ENCODE measurements at places on chromosomes 16 and 17. TPM values are rescaled to one million over a fixed set of nuclear protein-coding genes. Genes with fewer than 3 reads are reported as not detected.

- DNase-seq, result no peak
Measured at GRCh38 chr17:82303944-82304808, 13.2 kb downstream of the CD7 start.

DNA sequence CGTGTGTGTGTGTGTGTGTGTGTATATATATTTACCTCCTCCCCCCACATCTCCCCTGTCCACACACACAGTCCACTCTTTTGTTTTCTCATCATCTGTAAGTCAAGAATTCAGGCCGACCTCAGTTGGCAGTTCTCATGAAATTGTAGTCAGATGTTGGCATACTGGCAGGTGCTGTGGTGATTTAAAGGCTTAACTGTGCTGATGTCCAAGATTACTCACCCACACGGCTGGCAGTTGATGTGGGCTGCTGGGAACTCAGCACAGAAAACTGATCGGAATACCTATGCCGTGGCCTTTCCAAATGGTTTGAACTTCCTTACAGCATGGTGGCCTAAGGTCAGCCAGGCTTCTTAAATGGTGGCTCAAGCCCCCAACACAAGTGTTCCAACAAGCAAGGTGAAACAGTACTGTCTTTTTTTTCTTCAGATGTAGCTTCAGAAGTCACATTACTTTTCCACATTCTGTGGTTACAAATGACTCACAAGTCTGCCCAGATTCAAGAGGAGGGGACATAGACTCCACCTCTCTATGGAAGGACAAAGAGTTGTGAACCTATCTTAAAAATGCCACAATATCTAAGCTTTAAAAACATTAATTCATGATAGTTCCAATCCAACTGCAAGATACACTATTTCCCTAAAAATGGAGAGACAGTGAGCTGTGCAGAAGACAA is 198.5 kb upstream of the HS3ST4 start:
- no peak for DNase-seq

GRCh38 chr17:74633326-74633725 is 9.8 kb upstream of the CD300E start:
- no peak for DNase-seq

GRCh38 chr16:67029254-67030096 is 526 bp downstream of the CBFB start:
- no peak for DNase-seq

- no peak for DNase-seq
Measured at GRCh38 chr17:32541640-32542039, 54.8 kb downstream of the CDK5R1 start.

DNA sequence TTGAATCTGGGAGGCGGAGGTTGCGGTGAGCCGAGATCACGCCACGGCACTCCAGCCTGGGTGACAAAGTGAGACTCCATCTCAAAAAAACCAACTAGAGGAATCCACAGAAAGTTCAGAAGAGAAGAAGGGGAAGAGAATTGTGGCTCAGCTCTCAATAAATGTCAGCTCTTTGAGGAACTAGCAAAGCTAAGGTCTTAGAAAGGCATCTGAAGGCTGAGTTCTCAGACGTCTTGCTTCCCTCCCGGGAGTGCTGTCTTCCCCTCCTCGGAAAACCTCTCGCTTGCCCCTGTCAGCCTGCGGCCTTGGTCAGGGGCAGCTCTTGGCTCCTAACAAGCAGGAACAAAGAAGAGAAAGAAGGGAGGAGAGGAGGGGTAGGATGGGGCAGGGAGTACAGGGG is 5.3 kb downstream of the SHPK start:
- DNase-seq, result no peak

GRCh38 chr17:63635787-63636186 is 13.6 kb downstream of the MAP3K3 start:
- DNase-seq, result no peak

DNA sequence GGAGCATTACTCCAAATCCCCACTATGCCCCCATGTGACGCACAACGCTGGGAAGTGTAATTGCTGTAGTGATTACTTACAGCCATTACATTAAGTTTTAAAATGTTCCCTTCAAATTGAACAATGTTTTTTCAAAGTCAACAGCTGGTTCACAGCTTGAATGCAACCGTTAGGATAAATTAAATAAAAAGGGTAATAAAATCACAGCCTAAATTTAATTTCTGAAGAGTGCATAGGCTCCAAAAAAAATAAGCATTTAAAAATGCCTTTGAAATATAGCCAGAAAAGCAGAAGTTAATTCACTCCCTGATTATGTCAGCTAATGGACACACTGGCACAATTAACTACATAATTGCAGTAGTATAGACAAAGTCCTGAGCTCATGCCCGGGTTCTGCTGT is 50.5 kb upstream of the KDM8 start:
- no peak for DNase-seq

DNA sequence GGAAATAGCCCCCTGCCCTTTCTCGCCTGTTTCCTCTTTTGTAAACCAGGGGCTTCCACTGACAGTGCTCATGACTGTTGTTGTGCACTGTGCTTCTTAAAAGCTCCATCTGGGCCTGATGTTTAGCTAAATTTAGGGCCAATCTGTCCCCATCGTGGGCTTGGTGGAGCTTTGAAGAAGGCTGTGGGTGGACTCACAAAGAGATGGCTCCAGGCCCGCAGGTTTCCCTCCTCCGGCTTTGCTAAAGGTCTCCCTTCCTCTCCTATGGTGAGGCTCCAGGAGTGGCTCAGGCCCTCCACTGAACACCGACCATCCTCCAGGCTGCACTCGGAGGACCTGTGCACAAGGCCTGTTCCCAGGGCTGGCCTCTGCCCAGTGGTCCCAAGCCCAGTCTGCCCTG is 30.2 kb upstream of the XPO6 start:
- no peak for DNase-seq

- DNase-seq, result no peak
Measured at GRCh38 chr16:29182501-29182900, 197.6 kb downstream of the LAT start.

GRCh38 chr17:2380226-2380922 is 20.5 kb downstream of the MNT start:
- no peak for DNase-seq

GRCh38 chr17:35132099-35132498 is 10.0 kb downstream of the NLE1 start:
- DNase-seq, result no peak

- DNase-seq, result no peak
Measured at GRCh38 chr16:10339777-10340732, 45.8 kb upstream of the ATF7IP2 start.

GRCh38 chr16:86598607-86599565 is 20.5 kb downstream of the FOXL1 start:
- no peak for DNase-seq

- no peak for DNase-seq
Measured at GRCh38 chr17:75267411-75268232, 3.4 kb downstream of the MIF4GD start.

DNA sequence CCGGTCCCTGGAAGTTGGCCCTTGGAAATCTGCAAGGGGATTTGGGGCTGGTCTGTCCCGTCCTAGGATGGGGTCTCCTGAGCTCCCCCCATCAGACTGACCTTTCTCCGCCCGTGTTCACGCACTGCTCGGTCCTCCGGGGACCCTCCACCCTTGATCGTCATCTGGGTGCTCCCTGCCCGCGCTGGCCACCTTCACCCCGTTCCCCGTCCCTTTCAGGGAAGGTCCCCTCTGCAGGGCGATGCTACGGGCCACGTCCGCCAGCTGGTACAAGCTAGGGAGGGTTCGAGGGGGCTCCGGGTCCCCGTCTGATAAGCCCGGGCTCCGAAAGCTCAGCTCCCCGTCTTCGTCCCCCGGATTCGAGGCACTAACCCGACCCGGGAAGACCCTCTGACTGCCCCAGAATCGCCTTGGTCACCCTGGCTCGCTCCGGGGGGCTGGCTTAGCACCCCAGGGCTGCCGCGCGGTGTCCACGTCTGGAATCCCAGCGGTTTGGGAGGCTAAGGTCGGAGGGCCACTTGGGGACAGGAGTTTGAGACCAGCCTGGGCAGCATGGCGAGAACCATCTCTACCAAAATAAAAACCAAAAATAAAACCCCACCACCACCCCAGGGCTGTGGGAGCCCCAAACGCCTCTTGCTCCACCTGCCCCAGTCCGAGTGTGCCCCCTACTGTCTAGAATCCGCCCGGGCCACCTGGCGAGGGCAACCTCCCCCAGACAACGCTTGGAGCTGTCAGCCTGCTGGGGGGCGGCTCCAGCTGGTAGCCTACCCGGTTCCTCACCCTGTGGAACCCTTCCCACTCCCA is 1.1 kb upstream of the SLC43A2 start:
- no peak for DNase-seq

DNA sequence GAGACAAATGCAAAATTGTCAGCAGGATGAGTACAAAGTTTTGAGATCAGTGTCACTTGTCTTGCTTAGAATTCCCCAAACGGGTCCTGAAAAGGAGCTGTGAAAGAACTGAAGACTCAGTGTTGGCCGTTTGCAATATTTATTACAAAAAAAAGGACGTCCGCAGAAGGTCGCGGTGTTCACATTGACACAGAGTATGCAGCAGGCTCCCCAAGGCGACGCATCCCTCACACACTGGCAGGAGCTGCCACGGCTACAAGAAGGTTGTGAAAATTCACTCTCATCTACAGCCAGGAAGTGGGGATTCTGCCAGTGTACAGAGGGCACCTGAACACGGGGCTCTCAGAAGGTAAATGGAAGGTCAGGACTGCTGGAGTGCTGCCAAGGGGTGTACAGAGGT is 26.2 kb downstream of the AIPL1 start:
- DNase-seq, result no peak

- DNase-seq, result peak; percentile 78
Measured at GRCh38 chr17:8152112-8152775, at the start of gene PER1. Gene PER1 (minus strand): TSS chr17:8152404. CDS start chr17:8150706, 1,698 bp downstream.

DNA sequence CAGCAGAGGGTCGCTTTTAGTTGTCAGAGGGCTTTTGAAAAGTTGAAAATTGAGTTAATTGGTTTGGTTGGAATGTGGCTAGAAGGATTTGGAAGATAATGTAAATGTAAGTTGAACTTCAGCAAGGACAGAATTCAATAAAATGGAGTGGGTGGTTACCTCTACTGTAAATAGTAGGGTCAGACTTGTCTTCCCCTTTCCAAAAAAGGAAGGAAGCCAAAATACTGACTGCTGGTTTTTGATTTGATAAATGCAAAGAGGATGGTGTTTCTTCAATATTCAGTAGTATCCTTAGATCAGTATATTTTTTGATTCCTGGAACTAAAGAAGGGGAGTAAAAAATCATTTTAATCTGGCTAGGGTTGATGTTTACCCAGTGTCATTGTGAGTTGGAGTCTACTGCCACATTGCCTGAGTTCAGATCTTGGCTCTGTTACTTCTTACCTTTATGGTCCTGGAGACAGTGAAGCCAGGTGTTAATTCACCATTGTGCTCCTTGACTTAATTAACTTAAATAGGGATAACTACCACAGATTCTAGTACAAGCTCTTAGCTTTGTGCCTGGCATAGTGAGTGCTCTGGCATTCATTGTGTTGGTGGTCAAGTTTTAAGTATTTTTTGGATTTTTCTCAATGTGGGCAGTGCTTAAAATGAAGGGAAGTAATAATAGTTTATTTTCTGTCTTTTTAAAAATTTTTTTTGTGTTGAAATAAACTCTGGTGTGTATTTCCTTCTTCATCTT is 4.4 kb downstream of the HAPSTR1 start:
- DNase-seq, result no peak

- DNase-seq, result no peak
Measured at GRCh38 chr16:75617121-75617520, 6.0 kb downstream of the ADAT1 start.

- DNase-seq, result no peak
Measured at GRCh38 chr17:81434072-81434471, 38.8 kb downstream of the BAHCC1 start.

GRCh38 chr17:28086519-28086918 is 44.0 kb downstream of the NLK start:
- DNase-seq, result no peak

DNA sequence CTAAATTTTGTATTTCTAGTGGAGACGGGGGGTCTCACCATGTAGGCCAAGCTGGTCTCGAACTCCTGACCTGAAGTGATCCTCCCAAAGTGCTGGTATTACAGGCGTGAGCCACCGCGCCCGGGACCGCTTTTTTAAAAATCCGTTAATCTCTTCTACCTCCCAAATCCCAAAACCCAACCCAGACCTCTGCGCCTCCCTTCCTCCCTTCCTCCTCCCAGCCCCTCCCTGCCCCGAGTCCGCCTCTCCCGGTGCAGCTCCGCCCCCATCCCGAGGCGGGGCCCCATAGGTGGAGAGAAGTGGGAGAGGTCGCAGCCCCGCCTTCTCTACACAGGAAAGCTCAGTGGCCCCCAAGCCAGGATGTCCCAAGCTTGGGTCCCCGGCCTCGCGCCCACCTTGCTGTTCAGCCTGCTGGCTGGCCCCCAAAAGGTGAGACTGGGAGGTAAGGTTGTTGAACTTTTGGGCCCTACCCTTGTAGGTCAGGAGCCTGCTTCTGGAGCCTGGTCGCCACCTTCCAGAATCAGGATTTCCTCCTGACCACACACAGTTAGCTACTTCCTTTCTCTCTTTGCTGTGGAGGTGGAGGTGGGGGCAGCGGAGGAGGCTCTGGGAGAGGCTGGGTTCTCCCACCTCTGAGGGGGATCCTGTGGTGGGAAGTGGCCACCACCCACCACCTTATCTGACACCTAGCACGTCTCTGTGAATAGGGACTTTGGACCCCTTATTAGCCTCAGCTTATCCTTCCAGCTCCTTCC is at the start of gene TMEM92:
Gene TMEM92 (plus strand): TSS at position 325 of the 755 bp plus-strand sequence. CDS start 36 bp downstream, at position 361.
- no peak for DNase-seq

DNA sequence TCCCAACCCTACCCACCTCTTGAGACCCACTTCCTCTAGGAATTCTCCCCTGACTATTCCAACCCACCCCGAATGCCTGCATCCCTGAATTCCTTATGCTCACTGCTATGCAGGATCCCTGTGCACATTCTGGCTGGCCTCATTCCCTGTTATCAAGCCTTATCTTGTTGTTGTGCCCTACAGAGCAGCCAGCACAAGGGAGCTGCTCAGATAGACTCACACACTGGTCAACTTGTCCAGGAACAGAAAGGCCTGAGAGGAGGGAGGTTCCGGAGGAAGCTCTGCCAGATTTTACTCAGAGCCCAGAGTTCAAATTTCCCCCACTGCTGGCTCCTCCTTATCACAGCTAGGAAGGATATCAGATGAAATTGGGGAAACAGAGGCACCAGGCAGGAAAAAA is 24.8 kb upstream of the MYO18A start:
- DNase-seq, result no peak

The EPOP gene
- polyA plus RNA-seq, result 0.17 TPM

The CYB5D1 gene
- polyA plus RNA-seq, result 8.1 TPM

The SF3B3 gene
- 139 TPM for polyA plus RNA-seq

The UTS2R gene
- not detected for polyA plus RNA-seq

The SARM1 gene
- polyA plus RNA-seq, result 6.2 TPM

The TRAPPC2L gene
- 101 TPM for polyA plus RNA-seq

The PLD6 gene
- 1.6 TPM for polyA plus RNA-seq

The CD300LG gene
- not detected for polyA plus RNA-seq

The SGCA gene
- 0.16 TPM for polyA plus RNA-seq

The MYO15A gene
- 0.32 TPM for polyA plus RNA-seq

The PTX4 gene
- not detected for polyA plus RNA-seq

The SPNS3 gene
- polyA plus RNA-seq, result not detected

The PIK3R5 gene
- not detected for polyA plus RNA-seq

The PRR35 gene
- not detected for polyA plus RNA-seq

The ZNF423 gene
- 0.06 TPM for polyA plus RNA-seq

The CLEC3A gene
- not detected for polyA plus RNA-seq

The TMEM238L gene
- polyA plus RNA-seq, result not detected
